ENCODE measurements at places on chromosomes 2 and 18.

DNA sequence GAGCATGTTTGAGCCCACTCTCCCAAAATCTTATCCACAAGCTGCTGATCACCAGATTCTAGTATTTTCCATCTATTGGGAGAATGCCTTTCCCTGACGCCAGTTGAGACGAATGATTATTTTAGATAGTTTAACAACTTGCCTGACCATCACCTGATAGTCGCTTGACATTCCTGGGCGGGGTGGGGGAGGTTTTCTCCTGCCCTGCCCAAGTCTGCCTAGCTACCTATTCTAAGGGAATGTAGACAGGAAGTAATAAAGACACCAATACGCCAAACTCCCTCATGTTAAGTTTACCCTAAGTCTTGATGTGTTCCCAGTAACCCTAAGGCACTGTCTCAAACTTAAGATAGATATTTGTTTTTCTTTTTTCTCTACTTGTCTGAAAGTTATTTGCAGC is 4.6 kb upstream of the ACAA2 start:
- no peak for DNase-seq

- DNase-seq, result no peak
These were observed 1.9 kb downstream of the GTF2A1L start for GRCh38 chr2:48619526-48619925.

GRCh38 chr18:77298172-77298571 is 48.5 kb downstream of the GALR1 start:
- DNase-seq, result no peak

- DNase-seq, result no peak
These were observed 330.8 kb downstream of the TXNL1 start for GRCh38 chr18:56307354-56308170.

DNA sequence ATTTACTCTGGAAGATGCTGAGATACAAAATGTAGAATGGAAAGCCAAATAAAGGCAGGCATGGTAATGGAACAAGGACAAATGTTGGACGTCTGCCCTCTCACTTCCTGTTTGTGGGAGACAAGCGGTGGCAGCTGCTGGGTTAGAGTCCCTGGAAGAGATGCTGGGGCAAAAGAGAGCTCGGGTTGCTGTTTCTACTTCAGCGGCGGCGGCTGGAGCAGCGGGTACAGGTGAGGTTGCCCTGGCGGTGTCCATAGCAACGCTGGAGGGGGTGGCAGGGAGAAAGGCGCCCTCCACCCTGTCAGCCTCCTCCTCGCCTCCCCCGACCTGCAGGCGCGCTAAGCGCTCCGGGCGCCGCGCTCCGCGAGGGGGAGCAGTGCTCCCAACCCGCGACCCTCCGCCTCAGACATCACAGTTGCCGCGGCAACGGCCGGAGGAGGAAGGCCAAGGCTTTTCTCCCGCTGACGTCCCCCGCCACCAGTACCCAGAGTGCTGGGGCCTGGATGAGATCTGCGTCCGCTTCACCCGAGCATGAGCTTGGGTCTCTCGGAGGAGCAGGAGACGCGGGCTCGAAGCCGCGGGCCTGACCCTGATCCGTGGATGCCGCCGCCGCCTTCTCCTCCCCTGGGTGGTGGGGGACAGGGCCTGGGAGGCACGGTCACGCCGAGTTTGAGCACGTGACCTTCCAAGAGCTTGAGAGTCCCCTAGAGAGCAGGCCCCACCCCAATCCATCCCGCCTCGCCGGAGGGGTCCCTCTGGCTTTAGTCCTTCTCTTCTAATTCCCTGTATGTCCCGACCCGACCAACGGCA is 65.6 kb downstream of the NOL4 start:
- peak; percentile 30 for DNase-seq

- DNase-seq, result no peak
These were observed 178.6 kb downstream of the MYT1L start for GRCh38 chr2:2152451-2152850.

GRCh38 chr2:219157396-219157795 is 3.2 kb downstream of the NHEJ1 start:
- no peak for DNase-seq

GRCh38 chr18:40380686-40381439 is 1574.2 kb upstream of the PIK3C3 start:
- no peak for DNase-seq

DNA sequence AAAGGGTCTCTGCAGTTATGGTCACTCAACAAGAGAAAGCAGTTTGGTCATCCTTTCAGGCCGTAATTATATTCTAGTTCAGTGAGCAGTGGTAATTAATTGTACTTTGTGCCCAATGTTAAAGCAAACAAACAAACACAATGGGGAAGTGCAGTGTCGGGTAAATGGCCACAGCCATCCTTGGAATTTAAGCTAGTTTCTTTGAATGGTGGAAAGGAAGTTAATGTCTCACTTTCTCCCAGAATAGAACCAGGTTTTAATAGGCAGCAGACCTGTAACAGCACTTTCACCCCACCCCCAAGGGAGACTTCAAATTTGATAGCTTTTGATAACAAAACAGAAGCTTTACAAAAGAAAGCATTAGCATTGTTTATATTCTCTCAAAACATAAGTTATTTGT is 20.0 kb upstream of the ITGAV start:
- no peak for DNase-seq

GRCh38 chr18:2526329-2526728 is 45.0 kb downstream of the METTL4 start:
- no peak for DNase-seq

DNA sequence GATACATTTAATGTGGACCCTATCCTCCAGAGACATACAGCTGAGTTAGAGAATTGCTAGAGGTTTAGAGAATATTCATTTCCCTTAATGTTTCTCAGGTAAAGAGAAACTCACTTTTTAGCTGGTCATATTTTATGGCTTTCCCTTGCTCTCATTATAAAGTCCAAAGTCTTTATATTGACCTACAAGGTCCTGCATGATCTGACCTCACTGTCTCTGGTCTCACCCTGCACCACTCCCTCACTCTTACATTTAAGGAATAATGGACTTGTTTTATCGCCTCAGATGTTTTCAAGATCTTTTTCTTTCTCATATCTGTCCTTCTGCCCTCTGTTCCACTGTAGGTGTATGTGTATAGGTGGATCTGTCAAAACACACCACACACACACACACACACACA is 597.3 kb downstream of the PLCL1 start:
- no peak for DNase-seq

Measured in NCI-H1694 (cell line).